ENCODE measurements at places on chromosomes 16 and 17.
A peak's percentile ranks its signal among the peaks of the same experiment; 100 is the strongest.

DNA sequence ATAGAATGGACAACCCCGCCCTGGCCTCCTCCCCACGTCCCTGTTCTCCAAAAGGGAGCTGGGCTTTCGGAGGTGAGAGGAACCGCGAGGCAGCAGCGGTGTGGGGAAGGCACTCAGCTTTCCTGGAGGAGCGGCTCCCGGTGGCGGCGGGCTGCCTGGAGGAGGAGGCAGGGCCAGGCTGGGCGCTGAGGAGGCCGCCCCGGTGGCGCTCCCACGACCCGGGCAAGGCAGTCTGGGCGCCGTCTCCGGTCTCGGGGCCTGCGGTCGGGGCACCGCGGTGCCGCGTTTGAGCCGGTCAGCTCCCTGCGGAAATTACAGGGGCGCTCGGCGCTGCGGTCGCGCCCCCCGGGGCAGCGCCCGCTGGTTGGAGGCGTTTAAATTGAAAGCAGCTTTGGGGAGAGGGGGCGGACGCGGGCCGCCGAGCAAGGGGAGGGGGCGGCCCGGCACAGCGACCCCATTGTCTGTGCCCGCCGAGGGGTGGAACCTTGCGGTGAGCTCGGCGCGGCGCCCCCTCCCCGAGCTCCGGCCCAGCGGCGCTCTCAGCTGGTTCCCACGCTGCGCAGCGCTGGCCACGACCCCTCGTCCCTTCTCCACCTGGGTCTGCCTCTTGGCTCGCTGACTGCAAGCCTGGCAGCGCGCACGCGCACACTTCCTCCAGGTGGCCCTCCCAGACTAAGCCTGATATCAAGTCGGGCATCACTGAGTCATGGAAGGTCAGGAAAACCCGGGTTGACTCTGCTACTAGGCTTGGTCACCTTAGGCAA lies 58.7 kb upstream of the DLX4 start:
- no peak for DNase-seq

GRCh38 chr16:89869911-89870310 lies 3.5 kb upstream of the TCF25 start:
- DNase-seq = no peak

GRCh38 chr16:68458101-68458500 lies 9.8 kb upstream of the SMPD3 start:
- no peak for DNase-seq

GRCh38 chr17:75319904-75320691 lies 30.9 kb upstream of the SLC25A19 start:
- peak; percentile 78 for DNase-seq

- peak; percentile 63 for DNase-seq
Observed at GRCh38 chr16:81006211-81006812, 373 bp downstream of the CMC2 start.

GRCh38 chr17:35089586-35090296 lies 26.2 kb upstream of the RFFL start:
- peak; percentile 48 for DNase-seq

DNA sequence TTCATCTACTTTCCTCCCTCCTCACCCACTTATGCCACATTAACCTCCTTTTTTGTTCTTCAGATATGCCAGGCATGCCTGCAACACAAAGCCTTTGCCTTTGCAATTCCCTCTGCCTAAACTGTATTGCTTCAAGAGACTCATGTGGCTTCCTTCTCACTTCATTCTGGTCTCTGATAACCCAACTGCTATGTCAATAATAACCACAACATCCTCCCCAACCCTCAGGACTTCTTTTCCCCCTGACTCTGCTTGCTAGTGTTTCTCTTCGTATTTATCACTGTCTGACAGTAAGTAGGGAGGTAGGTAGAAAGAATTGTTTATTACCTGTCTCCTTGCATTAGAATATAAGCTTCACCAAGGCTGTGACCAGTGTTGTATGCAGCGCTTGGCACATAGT lies 22.4 kb downstream of the RBL2 start:
- no peak for DNase-seq

Data from GM13976 (cell line).